ENCODE measurements at places on chromosomes 7 and 10.

GRCh38 chr10:77264107-77264506, 373.5 kb downstream of the KCNMA1 start:
- DNase-seq, result peak; percentile 65

- DNase-seq, result no peak
Measured at GRCh38 chr7:126948664-126949063, 304.1 kb downstream of the GRM8 start.

GRCh38 chr7:26428571-26428970, 136.9 kb downstream of the SNX10 start:
- no peak for DNase-seq

- no peak for DNase-seq
Measured at GRCh38 chr7:151372612-151373265, 31.1 kb downstream of the NUB1 start.

GRCh38 chr7:157426463-157427301, 89.9 kb downstream of the DNAJB6 start:
- DNase-seq, result no peak

- DNase-seq, result no peak
Measured at GRCh38 chr10:98676895-98677294, 230.2 kb upstream of the HPS1 start.

GRCh38 chr7:118286131-118286530, 61.6 kb downstream of the ANKRD7 start:
- DNase-seq, result no peak

GRCh38 chr10:68561865-68562649, 1.9 kb downstream of the TET1 start:
- no peak for DNase-seq

DNA sequence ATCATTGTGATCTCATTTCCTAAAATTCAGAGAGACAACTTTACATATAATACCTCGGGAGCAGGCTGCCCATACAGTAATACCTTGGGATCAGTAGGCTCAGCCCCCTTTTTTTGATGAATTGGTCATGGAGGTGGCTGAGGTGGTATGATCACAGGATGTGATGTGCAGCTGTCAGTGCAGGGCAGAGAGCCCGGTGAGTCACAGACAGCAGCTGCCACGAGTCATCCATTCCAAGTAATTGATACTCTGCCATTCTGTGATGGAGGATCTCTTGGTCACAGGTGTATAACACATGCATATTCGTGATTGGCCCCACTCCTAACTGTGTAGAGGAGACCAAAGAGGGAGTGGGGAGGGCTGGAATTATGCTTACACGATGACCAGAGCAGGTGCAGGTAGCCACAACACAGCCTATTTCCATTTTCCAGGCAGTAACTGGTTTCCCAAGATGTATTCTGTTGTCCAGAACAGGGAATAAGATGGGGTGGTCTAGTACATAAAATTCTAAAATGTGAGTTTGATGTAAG, 14.1 kb downstream of the NRCAM start:
- DNase-seq, result no peak

DNA sequence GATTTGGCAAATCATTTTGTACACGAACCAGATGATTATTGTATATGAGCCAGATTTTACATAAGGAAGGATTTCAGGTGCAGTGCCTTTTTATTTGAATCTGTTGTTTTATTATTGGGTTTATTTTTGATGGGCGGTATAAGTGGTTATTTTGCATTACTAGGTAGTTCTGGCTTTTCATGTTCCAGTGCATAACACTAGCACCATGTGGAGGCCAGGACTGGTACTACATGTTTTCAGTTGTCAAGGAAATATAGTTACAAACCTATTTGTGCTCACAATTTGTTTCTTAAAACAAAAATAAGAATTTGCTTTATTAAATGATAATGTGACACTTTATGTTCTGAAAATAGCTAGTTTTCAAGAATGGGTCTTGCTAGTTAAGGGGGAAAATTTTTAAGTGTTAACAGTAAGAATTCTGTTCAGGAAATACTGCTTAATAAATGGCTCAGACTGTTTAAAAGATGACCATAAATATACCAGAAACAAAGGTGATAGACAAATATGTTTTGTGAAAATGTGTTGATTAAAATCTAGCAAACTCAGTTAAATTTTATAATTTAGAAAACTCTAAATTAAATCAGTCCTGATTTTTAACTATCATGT, 7.1 kb upstream of the SEMA3E start:
- no peak for DNase-seq

- DNase-seq, result no peak
Measured at GRCh38 chr7:17651863-17652385, 288.4 kb downstream of the SNX13 start.

GRCh38 chr7:2037808-2038522, 194.8 kb downstream of the MAD1L1 start:
- DNase-seq, result no peak

DNA sequence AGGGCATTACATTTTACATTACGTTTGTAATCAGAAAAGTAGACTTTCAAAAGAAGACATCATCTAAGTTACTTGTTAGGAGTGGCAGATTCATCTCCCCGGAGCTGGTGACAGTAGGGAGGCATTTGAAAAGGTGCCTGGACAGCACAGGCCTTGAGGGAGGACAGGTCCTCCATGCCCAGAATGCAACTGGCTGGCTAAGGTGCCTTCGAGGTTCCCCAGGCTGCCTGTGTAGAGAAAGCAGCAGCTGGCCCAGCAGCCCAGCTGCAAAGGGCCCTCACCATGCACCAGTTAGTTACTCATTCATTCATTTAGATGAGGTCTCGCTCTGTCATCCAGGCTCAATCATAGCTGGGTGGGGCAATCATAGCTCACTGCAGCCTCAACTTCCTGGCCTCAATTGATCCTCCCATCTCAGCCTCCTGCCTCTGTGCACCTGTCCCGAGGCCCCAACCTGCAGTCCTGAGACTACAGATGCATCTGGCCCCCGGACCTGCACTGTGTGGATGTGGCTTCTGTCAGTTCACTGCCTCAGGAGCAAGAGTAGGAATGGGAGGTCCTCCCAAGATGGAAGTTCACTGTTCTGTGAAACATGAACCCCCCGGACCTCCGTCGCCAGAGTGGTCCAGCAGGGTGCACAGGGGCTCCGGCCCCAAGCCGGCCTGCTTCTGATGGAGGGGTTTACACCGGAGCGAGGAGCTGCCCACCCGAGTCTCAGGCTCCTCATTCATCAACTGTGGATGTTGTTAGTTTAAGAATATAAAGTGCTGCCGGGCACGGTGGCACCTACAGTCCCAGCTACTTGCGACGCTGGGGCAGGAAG, 36.6 kb downstream of the PRKAG2 start:
- DNase-seq, result no peak

- DNase-seq, result no peak
Measured at GRCh38 chr10:64840341-64840740, 1319.1 kb downstream of the REEP3 start.

GRCh38 chr10:5159126-5159525, 25.8 kb downstream of the AKR1C8 start:
- DNase-seq, result no peak

GRCh38 chr7:219581-220150, 27.3 kb downstream of the FAM20C start:
- no peak for DNase-seq

DNA sequence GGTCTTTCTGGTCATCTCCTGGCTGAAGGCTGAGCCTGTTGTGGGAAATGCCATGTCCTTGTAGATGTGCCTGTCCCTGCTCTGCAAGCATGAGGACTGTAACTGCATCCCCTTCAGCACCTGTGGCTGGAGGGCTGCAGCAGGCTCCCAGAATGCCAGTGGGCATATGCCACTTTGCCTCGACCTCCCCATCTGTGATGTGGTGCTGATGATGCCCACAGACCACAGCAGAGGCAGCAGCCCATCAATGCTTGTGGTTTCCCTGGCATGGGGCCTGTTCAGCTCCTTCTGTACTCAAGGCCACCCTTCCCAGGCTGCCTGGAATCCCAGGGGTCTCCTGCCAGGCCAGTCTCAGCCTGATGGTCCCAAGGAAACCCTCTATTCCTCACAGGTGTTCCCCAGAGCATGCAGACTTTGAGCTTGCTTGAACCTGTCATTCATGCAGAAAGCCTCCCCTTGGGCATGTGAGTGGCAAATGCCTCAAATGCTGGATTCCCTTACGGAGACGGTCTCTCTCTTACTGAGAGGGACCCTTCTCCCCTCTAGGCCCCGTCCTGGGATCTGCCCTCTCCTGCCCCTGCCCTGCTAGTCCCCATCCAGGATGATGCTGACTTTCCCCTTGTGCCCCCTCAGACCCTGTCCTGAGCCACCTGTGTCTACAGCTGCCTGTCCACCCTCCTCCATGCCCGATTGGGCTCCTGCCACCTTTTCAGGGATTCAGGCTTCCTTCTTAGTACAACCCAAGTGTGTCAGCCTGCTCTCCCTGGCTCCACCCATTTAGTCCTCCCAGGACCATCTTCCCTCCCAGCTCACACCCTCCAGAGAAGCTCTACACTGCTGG, 50.9 kb upstream of the ANTXRL start:
- no peak for DNase-seq

- DNase-seq, result no peak
Measured at GRCh38 chr10:77420947-77421523, 216.6 kb downstream of the KCNMA1 start.

DNA sequence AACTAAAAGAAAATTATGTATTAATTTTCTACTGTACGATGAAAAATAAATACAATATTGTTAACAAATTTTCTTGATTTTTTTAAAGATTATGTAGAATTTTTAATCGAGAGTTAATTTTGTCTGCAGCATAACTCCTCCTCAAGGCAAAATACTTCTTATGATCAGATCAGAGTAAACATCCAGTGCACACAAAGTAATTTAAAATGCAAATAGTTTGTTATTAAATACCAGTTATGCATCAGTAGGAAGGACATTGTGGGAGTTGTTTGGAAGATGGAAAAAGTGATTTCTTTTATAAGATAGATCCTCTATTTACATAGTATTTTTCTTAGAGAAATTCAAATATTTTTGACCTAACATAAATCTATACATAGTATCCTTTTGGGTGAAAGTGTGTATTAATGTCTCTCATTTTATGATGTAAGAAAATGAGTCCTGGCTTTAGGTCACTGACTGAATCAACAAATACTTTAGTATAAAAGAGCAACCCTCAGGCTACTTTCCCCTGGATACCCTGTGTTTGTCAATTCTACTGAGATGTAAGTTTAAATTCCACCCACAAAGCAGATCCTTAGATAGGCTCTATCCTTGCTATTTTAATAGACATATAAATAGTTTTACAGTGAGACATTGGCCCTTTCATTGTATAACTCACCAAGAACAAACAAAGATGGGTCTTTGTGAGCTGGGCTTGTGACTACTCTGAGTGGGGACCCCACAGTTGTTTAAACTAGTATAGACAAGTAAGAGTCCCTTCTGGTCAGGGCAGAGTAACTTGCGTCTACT, 1133.7 kb downstream of the GATA3 start:
- no peak for DNase-seq

- DNase-seq, result no peak
Measured at GRCh38 chr7:61111-61510, 131.3 kb upstream of the FAM20C start.
